Left ventricle myocardium inferior (tissue), 1 donor: ENCODE measurements at places on chromosomes 6 and 20.

DNA sequence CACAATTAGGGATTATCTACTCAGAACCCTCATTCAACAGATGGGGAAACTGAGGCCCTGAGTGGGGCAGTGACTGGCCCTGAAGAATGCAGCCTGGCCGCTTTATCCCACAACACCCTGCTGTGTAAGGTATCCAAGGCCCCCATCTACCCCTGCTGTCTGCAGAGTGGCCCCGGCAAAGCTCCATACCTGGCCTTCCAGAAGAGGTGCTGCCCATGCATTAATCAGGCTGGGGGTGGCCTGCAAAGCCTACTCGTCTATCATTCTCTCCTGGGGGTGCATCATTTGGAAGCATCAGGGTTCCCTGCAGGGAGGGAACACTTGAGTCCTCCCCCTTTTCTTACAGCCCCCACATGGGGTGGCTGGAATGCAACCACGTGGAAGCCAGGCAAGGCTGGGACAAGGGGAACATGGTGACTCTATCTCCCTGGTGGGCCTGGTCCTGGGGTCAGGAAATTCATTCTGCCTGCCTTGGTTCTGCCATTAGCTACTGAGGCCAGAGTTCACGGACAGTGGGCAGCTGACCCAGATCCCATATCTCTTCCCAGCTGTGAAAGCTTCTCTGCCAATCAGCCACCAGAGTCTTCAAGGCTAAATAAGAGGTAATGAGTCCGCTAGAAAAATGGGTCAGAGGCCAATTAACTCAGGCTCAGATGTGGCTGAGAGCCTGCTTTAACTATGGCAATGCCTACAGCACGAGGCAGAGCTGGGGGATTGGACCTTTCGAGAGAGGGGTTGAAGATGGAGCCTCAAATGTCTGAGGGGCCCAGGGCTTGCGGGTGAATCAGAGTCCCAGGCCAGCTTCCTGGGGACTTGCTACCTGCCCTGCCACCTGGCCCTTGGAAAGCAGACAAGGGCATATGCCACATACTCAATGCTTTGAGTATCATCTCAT, 72.3 kb upstream of the TOX2 start:
- no peak for DNase-seq

DNA sequence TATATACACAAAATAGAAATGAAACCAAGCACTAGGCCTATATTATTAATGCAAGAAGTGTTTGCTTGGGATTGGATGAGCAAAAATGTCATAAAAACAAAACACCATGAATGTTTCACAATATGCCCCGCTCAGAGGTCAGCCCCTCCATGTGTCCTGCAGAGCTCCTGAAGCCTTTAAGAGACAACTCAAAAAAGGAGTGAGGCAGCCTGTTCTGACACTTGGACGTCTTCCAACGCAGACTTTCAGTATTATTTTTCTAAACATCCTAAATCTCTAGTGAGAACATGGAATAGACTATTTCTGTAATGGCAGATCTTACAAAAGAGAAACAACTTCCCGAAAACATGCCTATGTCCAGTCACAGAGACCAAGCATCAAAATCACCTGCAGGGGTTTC, 322.6 kb downstream of the PRKN start:
- DNase-seq: no peak

GRCh38 chr6:91802431-91802830, 1215.6 kb upstream of the MAP3K7 start:
- DNase-seq: no peak

- DNase-seq: no peak
Measured at GRCh38 chr20:711576-711975, 36.0 kb upstream of the SCRT2 start.

GRCh38 chr6:114361036-114361435, 18.2 kb upstream of the HS3ST5 start:
- no peak for DNase-seq

GRCh38 chr6:119339941-119340456, 9.6 kb downstream of the MAN1A1 start:
- no peak for DNase-seq

GRCh38 chr6:3349388-3350251, 90.9 kb downstream of the PSMG4 start:
- DNase-seq: no peak

GRCh38 chr20:61595216-61595615, 343.2 kb downstream of the CDH4 start:
- no peak for DNase-seq

- no peak for DNase-seq
Measured at GRCh38 chr20:13296070-13296469, 75.0 kb downstream of the ISM1 start.

- no peak for DNase-seq
Measured at GRCh38 chr6:103193413-103193812, 1666.3 kb downstream of the HACE1 start.

DNA sequence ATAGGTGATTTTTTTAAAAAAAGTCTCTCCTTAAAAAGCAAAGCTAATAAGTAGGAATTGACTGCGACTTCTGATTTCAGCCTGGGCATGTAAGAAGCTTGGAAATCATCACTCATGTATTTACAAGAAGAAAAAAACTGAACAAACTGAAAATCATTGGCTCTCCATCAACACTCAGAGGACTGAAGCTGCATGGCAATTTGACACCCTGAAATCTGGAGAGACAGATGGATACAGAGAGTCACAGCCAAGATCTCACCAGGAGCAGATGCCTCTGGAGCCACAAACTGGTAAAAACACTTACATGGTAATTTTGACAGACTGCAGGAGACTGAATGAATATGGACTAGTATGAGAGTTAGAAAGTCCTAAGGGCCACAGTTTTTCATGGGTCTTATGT, 191.2 kb upstream of the TCF21 start:
- no peak for DNase-seq

GRCh38 chr6:112618849-112619248, 271.7 kb downstream of the RFPL4B start:
- no peak for DNase-seq

DNA sequence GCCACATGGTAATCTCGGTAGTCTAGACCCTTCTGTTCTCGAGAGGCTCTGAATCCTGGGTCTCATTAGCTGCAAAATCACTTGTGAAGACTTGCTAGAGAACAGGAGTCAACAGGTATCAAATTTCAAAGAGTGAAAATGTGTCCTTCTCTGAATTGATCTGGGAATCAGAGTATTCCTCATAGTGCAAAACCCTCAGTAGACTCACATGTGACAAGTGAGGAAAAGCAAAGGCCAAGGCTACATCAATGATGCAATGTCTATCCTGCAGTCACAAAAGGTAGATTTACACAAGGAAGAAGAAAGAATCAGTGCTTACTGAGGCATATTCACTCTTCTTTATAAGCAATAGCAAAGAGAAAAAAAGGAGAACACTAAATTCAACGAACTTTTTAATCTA, 1220.0 kb upstream of the GJE1 start:
- DNase-seq: no peak
